Endothelial cell (in vitro differentiated cells): ENCODE measurements at places on chromosomes 1 and 21.

- no peaks in the 10 kb centered on the region for H3K36me3 ChIP-seq
- H3K4me1 ChIP-seq, result peaks cover 8% of the 10 kb centered on the region
- DNase-seq, result no peak
- no peak overlapping the region for H3K27ac ChIP-seq
- no peak overlapping the region for H3K4me3 ChIP-seq
- no peaks in the 10 kb centered on the region for H3K27me3 ChIP-seq
These were observed 37.8 kb upstream of the TLR5 start for GRCh38 chr1:223180731-223181321.

DNA sequence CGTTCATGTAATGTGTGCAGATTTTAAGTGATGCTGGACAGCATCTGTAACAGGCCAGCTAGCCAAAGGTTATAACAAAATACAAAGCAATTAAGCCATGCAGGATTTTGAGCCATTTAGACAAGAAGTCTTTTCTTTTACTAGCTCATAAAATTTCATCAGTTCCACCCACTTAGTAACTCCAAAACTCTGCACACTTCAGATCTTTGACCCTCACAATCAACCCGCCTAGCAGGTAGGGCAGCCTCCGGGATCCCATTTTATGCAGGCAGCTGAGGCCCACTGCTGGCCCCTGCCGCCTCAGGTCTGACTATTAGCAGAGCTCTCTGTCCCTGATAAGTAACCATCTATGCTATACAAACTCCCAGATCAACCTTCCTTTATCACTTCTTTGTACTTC, 9.2 kb downstream of the LBR start:
- H3K27ac ChIP-seq, result peak overlapping the region; percentile 15
- peaks cover 36% of the 10 kb centered on the region for H3K4me1 ChIP-seq
- no peak for DNase-seq
- H3K27me3 ChIP-seq, result peaks cover 2% of the 10 kb centered on the region

DNA sequence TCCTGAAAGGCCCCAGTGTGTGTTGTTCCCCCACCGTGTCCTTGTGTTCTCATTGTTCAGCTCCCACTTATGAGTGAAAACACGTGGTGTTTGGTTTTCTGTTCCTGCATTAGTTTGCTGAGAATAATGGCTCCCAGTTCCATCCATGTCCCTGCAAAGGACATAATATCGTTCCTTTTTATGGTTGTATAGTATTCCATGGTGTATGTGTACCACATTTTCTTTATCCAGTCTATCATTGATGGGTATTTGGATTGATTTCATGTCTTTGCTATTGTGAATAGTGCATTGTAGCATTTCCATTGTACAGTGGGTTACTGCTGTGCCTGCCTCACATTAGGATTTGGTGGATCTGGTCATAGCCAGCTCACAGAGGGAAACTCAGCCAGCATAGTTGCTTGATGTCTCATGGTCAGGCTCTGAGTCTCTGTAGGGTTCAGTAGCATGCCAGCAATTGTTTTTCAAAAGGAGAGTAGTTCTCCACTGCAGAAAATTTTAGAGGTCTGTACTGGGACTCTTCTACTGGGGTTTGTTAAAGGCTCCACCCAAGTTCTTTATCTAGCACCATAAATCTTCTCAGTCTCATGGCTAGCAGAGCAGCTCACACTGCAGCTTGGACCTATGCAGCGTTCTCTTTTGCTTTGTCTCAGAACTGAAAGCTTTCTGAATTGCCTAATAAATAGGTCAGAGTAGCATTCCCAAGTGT, 41.0 kb downstream of the RUNX3 start:
- no peaks in the 10 kb centered on the region for H3K4me1 ChIP-seq
- no peak overlapping the region for H3K27ac ChIP-seq
- no peak overlapping the region for H3K4me3 ChIP-seq
- H3K36me3 ChIP-seq, result peaks cover 9% of the 10 kb centered on the region

GRCh38 chr1:178509414-178510007, 3.4 kb upstream of the TEX35 start:
- no peaks in the 10 kb centered on the region for H3K36me3 ChIP-seq
- no peak overlapping the region for H3K4me3 ChIP-seq
- H3K4me1 ChIP-seq, result no peaks in the 10 kb centered on the region

DNA sequence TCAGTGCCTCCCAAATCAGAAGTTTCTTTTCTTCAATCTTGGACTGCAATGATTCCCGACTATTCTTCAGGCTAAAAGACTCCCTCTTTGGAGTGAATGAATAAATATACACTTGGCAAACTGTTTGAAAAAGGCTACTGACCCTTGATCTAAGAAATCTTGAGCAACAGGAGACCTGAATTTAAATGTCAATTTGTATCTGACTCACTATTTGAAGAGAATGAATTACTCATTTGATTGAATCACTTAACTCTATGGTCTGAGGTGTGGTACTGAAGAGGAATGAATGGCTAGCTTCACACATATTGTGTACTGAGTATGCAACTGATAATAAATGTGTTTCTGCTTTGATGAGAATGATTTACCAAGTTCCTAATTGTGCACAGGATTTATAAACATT, 4.6 kb upstream of the SMG7 start:
- H3K27ac ChIP-seq, result no peak overlapping the region
- H3K4me1 ChIP-seq, result peaks cover 9% of the 10 kb centered on the region
- no peak overlapping the region for H3K4me3 ChIP-seq
- H3K36me3 ChIP-seq, result peaks cover 7% of the 10 kb centered on the region
